ENCODE measurements at places on chromosomes 1 and 21. TPM values are rescaled to one million over a fixed set of nuclear protein-coding genes. Genes with fewer than 3 reads are reported as not detected.

- DNase-seq = no peak
Observed at GRCh38 chr1:111690306-111690617, 48.9 kb downstream of the INKA2 start.

DNA sequence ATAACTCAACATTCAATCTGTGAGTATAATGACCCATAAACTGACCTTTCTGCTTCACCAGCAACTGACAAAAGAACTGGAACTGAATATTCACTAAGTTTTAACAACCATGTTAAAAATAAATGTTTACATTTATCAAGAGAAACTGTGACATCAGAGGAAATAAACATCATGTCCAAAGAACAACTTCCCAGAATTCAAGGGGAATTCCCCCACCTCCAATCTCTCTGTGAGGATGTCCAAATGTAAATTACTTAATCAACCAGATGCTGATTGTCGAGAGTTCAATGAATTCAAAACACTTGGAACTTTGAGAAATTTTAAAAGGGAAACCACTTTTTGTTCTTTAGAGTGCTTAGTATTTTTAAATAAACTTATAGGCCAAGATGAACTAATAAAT lies 365.6 kb upstream of the ADGRL2 start:
- DNase-seq = no peak

DNA sequence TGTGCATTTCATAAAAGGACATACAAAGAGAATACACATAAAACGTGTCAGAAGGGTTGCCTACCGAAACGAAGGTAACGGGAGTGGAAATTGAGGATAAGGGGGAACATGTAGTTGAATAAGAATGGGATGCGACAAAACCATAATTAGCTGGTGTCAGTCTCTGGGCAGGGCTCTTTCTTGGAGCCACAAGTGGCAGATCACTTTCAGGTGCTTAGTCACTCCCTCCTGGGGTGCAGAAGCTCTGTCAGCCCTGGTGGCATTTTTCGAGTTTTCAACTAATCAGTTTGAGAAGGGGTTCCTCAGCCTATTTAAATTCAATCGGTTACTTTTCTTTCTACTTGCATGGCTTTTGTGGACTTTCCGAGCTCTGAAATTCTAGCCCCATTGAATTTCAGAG lies 133.9 kb upstream of the IGSF21 start:
- DNase-seq = no peak

- no peak for DNase-seq
Observed at GRCh38 chr1:172898866-172899265, 151.9 kb downstream of the TNFSF18 start.

DNA sequence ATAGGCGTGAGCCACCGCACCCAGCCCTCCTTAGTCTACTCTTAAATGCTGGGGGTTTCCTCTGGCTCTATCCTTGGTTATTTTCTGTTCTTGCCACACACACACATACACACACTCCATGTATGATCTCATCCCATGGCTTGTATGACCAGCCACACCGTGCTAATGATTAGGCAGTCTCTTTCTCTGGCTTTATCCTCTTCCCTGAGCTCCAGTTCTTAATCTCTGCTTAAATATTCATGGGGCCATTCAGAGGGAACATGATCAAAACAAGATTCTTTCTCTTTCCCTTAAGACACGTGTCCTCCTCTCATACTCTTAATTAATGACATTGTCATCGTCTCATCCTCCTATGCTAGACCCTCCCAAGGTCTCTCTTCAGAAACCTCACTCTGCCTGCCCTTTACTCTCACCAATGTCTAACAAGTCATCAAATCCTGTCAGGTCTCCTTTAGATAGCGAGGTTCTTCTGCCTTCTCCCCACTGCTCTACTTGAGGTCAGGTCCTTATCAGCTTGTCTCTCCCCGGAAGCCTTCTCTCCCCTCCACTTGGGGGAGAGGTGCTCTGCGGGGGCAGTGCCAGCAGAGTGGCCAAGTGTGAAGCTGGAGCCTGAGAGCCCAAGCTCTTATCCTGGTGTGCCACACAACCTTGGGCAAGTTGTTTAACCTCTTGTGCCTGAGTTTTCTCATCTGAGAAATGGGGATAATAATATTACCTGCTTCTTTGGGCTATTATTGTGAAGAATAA lies 83.0 kb upstream of the GNG12 start:
- DNase-seq = no peak

DNA sequence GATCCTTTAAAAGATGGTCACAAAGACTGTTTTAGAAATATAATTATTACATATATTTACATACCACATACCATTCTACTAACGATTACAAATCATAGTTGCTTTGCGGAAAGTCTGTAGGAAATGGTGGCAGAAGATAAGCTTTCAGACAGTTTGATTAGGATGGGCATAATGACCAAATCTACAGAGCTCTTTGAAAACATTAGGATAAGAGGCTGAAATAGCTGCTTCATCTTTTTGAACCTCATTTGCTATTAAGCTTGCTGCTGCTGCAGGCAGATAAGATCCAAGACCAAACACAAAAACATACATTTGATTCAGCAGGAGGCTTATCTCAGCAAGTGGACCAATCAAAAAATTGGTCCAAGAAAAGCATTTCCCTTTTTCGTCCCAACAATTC lies 47.1 kb downstream of the DDAH1 start:
- DNase-seq = no peak

DNA sequence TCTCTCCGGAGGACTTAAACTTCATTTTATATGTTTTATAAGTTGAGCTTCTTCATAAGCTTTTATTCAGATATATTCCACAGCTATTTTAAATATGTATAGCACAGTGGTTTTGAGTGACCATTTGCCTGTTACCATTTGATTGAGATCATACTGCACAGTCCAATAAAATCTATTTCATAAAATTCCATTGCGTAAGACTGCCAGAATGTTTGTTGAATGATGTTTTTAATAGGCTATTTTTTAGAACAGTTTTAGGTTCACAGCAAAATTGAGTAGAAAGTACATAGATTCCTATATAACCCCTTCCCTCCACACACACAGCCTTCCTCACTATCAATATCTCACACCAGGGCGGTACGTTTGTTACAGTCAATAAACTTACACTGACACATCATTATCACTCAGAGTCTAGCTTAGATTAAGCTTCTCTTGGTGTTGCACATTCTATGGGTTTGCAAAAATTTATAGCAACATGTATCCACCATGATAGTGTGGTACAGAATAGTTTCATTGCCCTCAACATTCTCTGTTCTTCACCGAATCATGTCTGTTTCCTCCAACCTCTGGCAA lies 207.9 kb downstream of the TPR start:
- DNase-seq = no peak

GRCh38 chr21:43027846-43028731 lies 47.5 kb downstream of the CBS start:
- no peak for DNase-seq

GRCh38 chr21:19340303-19340702 lies 936.7 kb upstream of the TMPRSS15 start:
- DNase-seq = no peak

- DNase-seq = no peak
Observed at GRCh38 chr1:85628791-85629531, 48.4 kb downstream of the CCN1 start.

DNA sequence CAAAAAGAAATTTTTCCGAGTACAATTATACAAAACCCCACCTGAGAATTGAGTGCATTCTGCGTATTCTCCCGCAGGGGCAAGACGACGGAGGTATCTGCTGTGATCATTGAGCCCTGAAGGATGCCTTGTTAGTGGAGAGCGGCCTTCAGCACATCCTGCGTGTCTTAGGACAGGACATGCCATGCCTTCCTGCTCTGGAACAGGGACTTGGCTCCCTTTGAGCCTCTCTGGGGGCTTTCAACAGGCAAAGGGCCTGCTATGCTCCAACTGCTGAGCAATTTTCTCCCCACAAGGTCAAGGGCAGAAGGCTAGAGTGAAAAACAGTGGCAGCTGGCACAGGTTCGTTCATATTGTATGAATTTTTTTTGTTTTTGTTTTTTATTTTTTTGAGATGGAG lies 52.4 kb downstream of the TOR1AIP2 start:
- DNase-seq = no peak

DNA sequence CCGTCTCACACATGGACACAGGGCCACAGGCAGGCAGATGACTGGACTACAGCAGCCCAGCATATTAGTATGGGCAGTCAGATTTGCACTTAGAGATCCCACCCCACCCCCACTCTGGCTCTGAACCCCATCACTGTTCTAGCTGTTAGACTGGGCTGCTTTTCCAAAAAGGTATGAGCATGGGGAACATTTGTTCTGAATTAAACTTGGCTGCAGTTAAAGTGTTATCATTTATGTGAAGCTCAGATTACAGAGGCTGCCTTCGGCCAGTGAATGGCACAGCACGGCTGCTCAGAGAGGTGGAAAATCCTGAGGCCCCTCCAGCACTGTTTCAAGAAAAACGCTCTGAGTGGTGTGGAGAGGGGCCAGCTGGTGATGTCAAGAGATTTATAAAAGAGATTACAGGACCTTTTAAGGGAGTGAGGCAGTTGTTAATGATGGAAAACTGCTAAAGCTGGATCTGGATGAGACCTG lies 6.9 kb upstream of the NOS1AP start:
- no peak for DNase-seq

DNA sequence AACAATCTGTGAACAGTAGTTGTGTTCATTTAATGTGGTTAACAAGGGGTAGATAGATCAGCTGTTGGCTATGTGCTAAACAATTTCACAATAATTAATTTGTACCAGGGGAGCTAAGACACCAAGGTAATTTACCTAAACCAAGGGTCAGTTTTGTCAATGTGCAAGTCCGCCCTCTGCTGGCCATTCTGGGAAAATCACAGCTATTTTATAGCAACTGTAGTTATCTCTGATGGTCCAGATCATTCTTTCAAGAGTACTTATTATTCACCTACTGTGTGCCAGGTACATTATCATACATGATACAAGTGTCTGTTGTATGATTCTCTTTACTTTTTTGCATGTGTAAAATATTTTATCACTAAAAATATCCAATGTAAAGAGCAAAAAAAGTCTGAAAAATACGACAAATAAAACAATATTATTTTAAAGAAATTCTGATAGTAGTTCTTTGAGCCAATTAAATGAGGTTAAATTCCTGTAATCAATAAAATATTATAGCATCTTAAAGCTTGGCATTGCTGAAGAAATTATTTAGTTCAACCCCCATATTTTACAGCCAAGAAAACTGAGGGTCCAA lies 312.3 kb upstream of the FAM78B start:
- DNase-seq = peak; percentile 83

GRCh38 chr1:159916242-159917051 lies 8.9 kb downstream of the TAGLN2 start:
- no peak for DNase-seq

The CIART gene
- total RNA-seq = 6.0 TPM

The MMEL1 gene
- 0.54 TPM for total RNA-seq

The OLFML2B gene
- not detected for total RNA-seq

The OR2G3 gene
- total RNA-seq = not detected

The OR10J4 gene
- total RNA-seq = not detected

The HAO2 gene
- total RNA-seq = not detected

The FOXO6 gene
- total RNA-seq = not detected
